ENCODE measurements at places on chromosomes 6 and 20. TPM values are rescaled to one million over a fixed set of nuclear protein-coding genes. Genes with fewer than 3 reads are reported as not detected.

DNA sequence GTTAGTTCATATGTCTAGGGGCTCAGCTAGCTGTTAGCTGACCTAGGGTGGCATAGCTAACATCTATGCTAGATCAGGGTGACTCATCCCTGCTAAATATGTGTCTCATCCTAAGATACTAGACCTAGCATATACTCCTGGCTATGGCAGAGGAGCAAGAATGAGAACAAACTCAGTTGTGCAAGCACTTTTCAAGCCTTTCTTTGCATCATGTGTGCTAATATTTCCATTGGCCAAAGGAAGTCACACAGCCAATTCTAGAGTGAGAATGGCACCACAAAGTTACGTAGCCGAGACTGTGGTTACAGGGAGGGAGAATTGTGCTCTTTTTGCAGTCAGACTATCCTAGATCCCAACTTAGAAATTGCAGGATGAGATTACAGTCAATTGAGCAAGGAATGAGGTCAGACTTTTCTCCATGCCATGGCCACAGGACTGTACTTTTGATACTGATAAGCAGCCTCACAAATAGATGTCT, 78.7 kb downstream of the PLCB4 start:
- DNase-seq, result no peak

GRCh38 chr6:90413867-90414266, 117.2 kb upstream of the BACH2 start:
- peak; percentile 77 for DNase-seq

- no peak for DNase-seq
These were observed 279.4 kb downstream of the RFPL4B start for GRCh38 chr6:112626468-112627082.

- DNase-seq, result no peak
These were observed 2.1 kb downstream of the DEF6 start for GRCh38 chr6:35299674-35300073.

DNA sequence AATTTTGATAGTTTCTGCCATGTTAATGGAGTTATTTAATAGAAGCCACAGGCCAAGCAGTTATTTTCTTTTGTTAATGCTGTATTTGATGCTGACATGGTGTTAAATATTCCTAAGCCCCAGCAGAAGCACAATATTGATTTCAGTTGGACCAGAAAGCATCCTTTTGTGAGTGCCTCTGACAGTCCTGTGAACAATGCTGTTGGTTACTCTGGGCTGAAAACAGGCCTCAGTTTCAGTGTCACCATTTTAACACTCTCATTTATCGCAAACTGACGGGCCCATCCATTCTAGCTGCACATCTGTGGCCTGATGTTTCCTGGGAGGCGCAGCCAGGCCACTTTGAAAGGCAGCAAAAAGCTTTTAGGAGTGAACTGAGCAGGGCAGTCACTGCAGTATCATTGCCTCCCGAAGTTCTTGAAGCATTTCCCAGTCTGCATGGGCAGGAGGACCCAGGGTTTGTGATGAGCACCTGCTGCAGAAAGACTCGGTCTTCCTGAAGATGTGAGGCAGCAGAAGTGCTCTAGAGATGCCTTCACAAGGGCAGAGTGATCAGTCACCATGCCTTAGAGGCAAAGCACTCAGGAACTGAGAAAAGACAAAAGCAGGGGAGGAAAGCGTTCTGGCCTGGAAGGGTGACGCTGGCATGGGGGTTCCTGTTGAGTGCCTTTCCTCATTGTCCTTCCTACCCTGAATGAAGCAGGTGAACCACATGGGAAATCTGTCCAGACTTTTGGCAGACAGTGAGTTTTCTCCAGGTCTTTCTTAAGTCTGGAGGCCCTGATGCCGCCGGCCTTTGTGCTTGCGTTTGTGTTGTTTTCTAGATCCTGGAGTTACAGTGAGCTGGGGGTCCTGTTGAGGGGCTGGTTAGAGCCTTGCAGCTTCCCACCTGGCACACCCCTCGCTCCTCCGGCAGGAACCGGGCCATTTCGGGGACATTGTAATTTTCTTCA, 74.0 kb downstream of the ZDHHC14 start:
- DNase-seq, result no peak

- DNase-seq, result no peak
These were observed 68.3 kb upstream of the TMEM244 start for GRCh38 chr6:129929433-129929832.

DNA sequence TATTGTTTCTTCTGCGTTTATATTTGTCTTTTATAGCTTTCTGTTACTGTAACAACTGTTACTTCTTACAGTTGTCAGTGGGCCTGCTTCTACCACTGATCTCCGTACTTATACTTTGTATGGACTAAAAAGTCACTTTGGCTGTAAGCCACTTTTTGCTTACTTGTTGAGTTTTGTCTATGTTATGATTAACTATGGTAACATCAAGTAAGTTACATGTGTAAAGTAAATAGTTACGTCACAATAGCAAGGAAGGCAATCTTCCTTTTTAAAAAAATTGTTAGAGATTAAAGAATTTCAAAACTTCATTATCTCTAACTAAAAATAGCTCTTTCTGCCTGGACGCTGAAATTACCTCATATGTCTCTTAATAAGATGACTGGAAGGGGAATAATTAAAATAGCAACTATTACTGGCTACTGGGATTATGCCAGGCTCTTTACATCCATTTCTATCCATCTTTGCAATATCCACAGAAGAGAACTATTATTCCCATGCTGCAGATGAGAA, 10.9 kb downstream of the TFB1M start:
- DNase-seq, result no peak

GRCh38 chr20:40805592-40805991, 116.6 kb upstream of the MAFB start:
- no peak for DNase-seq

- no peak for DNase-seq
These were observed 116.7 kb downstream of the SULF2 start for GRCh38 chr20:47668313-47669151.

- DNase-seq, result no peak
These were observed 31.3 kb upstream of the BTN3A2 start for GRCh38 chr6:26333476-26334297.

DNA sequence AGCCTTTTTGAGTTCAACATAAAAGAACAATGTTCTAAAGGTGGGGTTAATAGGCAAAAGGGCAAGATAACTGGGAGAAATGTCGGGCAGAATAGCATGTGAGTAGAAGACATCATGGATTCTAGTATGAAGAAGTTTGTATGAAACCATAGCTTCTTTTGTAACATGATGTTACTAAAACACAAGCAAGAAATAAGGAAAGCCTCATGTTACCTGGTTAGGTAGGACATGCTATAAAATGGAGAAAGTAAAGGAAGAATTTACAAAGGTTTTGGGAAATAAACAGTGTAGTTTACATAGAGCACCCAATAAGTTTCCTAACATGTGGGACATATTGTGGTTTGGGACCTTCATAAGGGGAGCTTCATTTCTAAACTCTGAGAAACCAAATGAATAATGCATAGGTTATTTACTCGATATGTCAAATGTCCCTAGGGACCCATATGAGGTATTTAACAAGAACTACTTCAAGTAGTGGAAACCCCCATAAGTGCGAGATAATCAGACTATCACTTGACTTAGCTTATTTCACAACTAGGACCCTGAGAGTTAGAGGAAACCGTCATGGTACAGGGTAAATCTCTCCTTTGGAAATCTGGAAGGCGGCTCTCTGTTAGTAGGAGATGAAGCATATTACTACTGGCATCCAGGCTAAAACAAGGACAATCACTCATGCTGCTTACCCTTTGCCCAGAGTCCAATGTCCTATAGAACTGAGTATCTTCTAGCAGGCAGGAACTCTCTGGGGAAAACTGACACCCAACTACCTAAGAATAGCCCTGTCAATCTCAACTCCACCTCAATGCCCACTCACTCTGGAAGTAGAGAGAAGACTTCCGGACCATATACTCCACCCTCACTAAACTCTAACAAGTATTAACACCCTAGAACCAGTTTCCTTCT, 57.5 kb downstream of the ILRUN start:
- no peak for DNase-seq

GRCh38 chr6:32763421-32763820, at the start of gene HLA-DQB2:
TSS of gene HLA-DQB2 (minus strand) at chr6:32763532. CDS start at chr6:32763470, 62 bp downstream.
- no peak for DNase-seq

- no peak for DNase-seq
These were observed 1383.5 kb upstream of the DEFB115 start for GRCh38 chr20:29873946-29874345.

DNA sequence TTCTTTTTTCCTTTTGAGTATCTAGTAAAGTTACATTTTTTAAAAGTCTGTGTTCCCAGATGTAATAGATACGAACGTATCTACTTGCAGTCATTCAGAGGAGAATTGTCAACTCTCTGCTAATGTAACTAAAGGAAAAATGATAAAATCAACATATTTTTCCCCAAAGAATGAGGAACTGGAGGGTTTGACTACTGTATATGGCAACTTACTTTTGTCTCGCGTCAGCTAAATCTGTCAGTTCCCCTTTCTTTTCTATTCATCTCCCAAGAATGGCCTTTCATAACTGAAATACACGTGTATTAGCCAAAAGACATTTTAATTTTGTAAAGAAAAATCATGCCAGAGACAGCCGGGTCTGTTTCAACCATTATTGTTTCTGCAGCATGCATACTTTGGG, 5.4 kb downstream of the EYA2 start:
- DNase-seq, result no peak

DNA sequence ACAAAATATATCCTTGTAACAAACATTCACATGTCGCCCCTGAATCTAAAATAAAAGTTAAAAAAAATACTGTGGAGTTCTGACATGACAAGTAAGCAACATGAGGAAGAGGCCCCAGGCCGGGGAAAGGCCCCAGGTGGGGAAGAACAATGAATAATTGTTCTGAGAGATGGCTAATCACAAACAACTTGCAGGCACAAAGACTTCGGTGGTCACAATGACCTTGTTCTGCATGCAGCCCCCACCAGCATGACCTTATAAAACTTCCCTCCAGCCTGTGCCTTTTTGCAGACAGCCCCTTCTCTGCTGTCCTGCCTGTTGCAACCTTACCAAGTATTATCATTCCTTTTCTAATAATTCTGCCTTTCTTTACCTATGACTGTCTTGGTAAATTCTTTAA, 95.7 kb upstream of the MYLIP start:
- no peak for DNase-seq

DNA sequence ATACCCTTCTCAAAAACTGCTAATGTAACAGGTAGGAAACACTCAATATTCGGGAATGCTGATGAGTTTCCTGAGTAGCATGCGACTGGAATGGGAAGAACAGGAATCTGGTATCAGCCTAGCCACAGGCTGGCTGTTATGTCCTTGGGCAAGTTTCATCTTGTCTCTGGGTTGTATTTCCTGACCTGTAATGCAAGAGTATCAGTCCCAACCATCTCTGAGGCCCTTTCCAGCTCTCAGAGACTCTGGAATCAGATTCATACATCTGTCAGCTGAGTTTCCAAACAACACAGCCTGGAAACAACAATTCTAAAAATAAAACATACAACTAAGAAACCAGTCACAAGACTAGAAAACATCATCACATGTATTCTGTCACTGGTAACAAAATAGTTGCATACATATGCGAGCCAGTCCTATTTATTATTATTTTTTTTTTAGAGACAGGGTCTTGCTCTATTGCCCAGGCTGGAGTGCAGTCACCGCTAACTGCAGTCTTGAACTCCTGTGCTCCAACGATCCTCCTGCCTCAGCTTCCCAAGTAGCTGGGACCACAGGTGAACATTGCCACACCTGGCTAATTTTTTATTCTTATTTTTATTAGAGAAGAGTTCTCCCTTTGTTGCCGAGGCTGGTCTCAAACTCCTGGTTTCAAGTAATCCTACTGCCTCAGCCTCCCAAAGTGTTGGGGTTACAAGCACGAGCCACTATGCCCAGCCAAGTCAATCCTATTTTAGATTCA, 16.7 kb upstream of the TFAP2A start:
- DNase-seq, result no peak

- DNase-seq, result no peak
These were observed 5.5 kb upstream of the POU5F1 start for GRCh38 chr6:31175971-31176370.

GRCh38 chr6:116666869-116667268, 1.7 kb downstream of the ZUP1 start:
- DNase-seq, result no peak

DNA sequence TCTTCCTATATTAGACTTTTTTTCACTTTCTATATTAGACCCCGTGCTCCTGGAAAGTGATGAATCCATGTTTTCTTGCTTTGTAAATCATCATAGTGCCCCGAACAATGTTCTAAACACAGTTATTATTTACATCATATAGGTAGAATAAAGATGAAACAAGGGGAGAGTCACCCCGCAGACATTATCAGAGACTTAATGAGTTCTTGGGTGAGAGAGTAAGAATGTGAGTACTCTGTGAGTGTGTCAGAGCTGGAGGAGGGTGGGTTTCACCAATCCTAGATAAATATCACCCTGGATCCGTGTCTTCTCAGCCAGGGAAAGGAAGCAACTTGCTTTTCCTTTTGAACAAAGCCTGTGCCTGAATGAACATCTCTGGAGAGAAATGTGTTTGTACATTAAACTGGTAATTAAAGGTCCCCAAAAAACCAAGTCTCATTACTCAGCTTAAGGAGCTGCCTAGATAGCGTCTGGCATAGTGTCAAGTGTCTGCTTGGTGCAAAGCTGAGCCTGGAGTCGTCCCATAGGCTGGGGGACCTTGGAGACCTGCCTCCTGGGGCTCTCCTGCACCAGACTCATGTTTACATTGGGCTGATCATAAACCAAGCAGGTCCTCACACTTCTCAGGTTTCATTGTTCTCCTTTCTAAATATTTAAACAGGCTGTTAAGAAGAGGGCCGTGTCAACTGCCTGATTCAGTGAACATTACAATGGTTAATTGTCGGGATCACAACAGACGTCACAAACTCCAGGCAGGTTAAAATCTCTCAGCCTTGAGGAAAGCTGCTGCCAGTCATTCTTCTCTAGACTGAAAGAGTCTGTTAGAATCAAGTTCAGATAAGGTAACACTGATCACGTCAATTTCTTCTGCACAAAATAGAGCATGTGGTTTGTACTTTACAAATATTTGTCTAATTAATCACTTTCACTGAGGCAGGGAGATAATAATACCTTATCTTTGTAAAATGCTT, 179.7 kb upstream of the MYLIP start:
- DNase-seq, result no peak

Gene SOX4
- 0.75 TPM for polyA plus RNA-seq

Gene PCSK2
- not detected for polyA plus RNA-seq

Gene MCCD1
- polyA plus RNA-seq, result not detected

Gene SLC35F1
- not detected for polyA plus RNA-seq

Gene TPX2
- polyA plus RNA-seq, result 3.0 TPM

Gene MTFR2
- not detected for polyA plus RNA-seq

Gene EIF6
- 236 TPM for polyA plus RNA-seq

Gene COL11A2
- 0.67 TPM for polyA plus RNA-seq

Gene ZHX3
- polyA plus RNA-seq, result 3.9 TPM

Gene PRDM1
- polyA plus RNA-seq, result 25.3 TPM

Gene LHFPL5
- polyA plus RNA-seq, result not detected

Gene MYBL2
- polyA plus RNA-seq, result 2.3 TPM

Gene CAGE1
- polyA plus RNA-seq, result 0.21 TPM

Gene RAET1L
- polyA plus RNA-seq, result not detected

Gene NNAT
- polyA plus RNA-seq, result not detected

Gene SRSF6
- 18.7 TPM for polyA plus RNA-seq

Gene CGA
- not detected for polyA plus RNA-seq

Gene RNF39
- not detected for polyA plus RNA-seq

Gene POM121L2
- not detected for polyA plus RNA-seq

Measured in immature natural killer cell (primary cell).